ENCODE measurements at places on chromosomes 12 and 14.

DNA sequence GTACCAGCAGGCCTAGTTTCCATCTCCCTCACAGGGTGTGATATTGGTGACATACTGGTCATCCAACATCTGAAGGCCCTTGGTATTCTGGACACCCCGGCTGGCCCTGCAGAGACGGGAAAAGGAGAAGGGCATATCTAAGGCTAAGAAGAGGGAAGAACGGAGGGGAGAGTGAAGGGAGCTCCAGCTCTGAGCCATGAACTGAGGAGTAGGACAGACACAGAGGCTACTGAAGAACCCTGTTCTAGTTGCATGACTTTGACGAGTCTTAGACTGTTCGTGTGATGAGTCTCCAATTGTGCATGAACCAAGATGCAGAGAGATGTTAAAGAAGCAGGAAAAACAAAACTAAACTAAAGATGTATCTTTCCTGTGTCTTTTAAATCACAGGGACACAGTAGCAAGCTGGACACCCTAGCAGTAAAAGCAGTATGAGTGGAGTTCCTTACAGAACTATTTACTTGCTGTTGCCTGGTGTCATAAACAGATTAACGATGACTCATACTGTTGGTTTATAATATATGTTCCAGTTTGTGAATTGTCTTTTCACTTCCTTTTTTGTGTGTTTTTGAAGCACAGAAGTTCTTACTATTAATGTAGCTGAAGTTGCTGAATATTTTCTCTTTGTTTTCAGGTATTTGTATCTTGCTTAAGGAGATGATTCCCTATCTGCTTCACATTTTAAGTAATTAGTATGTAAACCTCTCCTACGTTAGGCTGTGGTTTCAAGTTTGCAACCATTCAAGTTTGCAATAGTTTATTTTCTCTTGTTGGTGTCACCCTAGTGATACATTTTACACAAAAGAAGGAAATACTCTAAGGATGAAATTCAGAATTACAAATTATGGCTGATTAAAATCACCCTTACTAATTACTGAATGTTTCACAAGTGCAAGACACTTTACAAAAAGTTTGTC is 15.7 kb downstream of the FAR2 start:
- peak; percentile 19 for DNase-seq

DNA sequence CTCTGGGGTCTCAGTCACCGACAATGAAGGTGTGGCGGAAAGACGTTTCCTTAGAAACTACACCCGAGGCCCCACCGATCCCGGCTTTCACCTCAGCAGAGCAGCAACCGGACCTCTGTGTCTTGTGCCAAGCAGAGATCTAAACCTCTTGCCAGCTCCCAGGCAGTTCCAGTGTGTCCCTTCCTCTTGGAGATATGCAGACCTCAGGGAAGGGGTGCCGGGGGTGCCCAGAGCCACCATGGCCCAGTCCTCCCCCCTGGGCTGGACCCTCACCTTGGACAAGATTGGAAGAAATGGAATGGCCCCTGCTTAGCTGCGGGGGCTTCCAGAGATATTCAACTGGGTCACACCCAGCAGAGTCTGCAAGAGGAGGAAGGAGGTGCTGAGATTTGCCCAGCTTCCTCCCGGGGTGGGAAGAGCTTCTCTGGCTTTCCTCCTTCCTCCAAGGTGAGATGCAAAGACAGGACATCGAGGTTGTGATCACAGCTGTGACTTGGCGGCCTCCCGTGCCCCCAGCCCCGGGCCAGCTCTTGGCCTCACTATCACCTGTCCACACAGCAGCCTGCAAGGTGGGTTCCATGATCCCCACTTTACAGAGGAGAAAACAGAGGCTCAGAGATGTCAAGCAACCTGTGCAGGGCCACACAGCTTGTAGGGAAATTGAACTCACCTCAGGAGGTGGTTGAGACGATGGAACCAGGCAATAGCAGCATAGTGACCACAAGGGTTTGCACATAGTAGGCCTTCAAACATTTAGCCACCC is 281.7 kb upstream of the RTL1 start:
- no peak for DNase-seq

GRCh38 chr14:32784405-32784804 is 154.3 kb upstream of the NPAS3 start:
- no peak for DNase-seq

GRCh38 chr14:61649283-61649682 is 46.0 kb upstream of the HIF1A start:
- DNase-seq, result no peak

DNA sequence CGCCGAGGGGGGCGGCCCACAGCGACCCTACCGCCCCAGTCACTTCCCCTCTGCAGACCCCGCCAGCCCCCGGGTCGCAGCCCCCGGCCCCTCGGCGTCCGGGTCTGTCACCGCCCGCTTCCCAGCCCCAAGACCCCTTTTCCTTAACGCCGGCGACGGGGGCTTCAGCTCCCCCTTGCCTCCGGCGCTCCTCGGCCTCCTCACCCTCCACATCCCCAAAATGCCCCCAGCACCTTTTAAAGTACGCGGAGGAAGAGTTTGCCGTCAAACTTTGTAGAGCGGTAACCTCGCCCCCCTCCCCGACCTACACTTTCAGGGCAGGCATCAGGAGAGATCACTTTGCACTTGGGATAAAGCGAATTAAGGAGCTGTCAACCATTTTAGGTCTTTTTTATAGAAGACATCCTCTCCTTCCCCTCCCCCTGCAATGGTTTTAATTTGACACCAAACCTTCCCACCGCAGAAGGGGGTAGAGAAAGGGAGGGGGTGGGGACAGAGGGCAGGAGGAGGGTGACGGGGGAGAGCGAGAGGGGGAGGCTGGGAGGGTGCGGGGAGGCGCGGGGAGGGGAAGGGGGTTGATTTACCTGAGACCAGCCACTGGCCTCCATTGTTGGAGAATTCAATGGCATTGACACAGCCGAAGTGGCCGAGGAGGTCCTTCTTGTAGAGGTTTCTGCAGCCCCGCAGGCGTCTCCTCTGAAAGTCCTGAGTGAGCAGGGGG is 578 bp downstream of the DCAF5 start:
- no peak for DNase-seq

DNA sequence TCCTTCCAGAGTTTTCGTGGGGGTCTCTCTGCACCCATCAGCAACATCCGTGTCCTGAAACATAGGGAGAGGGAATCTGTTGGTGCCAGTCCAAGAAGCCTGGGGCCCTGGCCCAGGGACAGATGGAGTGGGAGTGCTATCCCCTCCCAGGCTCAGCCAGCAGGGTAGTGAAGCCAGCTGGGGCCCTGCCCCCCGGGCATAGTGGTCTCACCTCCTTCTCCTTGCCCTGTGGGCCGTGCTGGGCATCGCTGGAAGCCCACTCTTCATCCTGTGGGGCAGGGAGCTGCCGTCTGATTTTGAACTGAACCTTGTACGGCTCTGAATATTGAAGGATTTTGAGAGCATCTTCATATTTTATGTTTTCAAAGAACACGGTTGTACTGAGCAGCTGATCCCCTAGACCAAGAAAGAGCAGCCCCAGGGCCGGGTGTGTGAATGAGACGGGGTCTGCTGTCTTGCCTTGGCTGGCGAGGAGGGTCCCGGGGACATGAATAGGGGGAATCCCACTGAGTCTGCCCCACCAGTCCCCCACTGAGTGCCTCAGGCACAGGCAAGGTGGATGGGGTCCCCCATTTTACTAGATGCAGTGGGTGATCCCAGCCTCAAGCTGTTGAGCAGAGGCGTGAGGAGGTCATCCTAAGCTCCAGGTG is 23.3 kb downstream of the AHNAK2 start:
- DNase-seq, result no peak

DNA sequence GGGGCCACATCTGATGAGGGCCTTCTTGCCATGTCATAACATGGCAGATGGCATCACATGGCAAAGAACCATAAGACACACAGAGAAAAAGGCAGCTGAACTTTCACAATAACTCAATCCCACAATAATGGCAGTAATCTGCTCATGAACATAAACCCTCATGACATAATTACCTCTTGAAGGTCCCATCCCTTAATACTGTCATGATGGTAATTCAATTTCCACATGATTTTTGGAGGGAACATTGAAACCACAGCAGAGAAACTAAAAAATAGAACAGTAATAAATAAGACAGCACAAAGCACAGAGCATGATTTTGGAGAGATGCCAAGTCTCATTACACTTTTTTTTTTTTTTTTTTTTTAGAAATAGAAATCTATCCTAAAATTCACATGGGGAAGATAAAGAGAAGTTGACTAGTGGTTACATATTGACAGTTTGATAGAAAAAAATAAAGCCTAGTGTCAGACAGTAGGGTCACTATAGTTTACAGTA is 61.8 kb upstream of the ATF7IP start:
- no peak for DNase-seq

Data from kidney epithelial cell (primary cell).